ENCODE measurements at places on chromosomes 2 and 18.

GRCh38 chr2:143477714-143478443 is 348.7 kb downstream of the ARHGAP15 start:
- no peak for DNase-seq

DNA sequence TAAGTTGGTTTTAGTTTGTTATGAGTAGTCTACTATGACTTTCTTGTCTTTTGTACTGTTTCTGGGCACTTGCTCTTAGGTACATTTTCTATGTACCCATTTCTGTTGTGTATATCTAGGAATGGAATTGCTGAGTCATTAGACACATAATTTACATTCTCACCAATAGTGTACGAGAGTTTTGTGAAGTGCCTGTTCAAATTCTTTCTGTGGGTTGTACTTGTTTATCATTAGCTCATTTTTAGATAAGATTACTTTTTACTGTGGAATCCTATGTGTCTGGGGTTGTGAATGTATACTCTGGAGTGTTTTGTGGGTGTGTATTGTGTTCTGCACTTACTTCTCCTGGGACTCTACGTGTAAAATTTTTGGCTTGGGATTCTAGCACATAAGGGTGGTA is 36.6 kb upstream of the CD28 start:
- DNase-seq = no peak

- DNase-seq = no peak
These were observed 155.3 kb upstream of the PKDCC start for GRCh38 chr2:41892476-41892875.

DNA sequence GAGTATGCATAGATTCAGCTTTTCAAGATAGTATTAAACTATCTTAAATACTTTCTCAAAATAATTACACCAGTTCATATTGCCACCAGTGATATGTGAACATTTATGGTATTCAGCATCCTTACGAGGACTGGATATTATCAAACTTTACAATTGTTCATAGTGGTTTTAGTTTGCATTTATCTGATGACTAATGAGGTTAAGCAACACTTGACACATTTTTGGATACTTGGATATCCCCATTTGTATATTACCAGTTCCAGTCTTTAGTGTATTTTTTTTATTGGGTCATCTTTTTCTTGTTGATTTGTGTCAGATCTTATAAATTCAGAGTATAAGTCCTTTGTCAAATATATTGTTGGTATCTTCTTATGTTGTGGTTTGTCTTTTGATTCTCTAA is 128.4 kb downstream of the ASXL3 start:
- DNase-seq = no peak

- no peak for DNase-seq
These were observed 38.8 kb downstream of the DYSF start for GRCh38 chr2:71492112-71492511.

GRCh38 chr2:27085673-27086089 is 891 bp upstream of the KHK start:
- DNase-seq = no peak

- no peak for DNase-seq
These were observed 102.3 kb upstream of the TTN start for GRCh38 chr2:178909507-178909906.

DNA sequence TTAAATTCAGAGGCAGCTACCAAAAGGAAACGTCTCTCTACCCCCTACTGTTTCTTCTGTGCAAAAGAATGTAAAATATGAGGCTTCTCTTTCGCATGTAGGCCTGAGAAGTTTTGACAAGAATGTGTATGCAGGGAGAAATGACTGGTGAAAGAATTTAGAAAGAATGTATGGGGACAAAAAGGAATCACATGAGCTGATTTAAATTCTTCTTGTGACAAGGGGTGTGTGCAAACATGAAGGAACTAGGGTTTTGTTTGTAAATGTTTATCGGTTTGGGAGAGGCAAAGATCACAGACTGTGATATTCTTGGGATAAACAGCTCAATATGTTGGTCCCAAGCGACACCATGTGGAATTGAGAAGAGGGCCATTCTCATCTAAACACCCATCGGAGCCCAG is 345.2 kb upstream of the VRK2 start:
- DNase-seq = no peak

DNA sequence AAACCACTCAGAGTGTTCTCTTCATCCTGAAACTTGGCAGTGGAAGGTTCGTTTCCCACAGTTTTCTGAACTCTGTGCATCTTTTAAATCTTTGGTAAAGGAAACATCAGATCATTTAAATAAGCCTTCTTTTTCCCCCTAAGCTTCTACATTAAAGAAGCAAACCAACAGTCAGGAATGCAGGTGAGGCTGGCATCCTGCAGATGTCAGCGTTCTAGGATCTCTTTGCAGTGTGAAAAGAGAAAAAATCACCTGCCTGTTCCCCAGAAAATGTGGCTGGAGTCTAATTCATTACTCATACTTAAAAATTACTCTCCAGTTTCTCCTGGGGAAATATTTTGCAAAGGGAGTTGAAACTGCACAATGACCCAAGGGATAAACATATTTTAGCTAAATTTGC is 64.5 kb upstream of the ZCCHC2 start:
- no peak for DNase-seq

DNA sequence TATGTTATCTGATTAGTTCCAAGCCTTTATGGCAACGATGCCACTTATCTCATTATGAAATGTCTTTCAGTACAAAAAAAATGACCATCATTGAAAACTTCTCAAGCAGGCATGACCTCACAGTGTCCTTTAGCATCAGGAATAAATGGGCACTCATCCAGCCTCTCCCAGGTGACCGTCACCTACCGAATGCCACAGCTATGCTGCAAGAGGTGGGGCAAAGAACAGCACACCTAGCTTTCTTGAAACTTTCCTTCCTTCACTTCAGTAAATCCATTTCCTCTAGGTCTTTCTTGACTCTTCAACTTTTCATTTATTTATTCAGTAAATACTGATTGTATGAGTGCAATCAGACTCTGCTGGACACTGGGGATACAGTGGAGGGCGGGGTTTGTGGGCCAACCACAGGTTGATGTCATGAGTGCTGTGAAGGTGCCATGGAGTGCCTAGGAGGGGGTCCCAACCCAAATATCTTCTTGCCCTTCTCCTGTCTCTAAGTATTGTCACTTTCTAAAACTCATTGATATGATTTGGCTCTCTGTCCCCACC is 54.3 kb upstream of the HK2 start:
- DNase-seq = no peak

- DNase-seq = no peak
These were observed 63.0 kb downstream of the REEP1 start for GRCh38 chr2:86274265-86274917.

GRCh38 chr2:233593201-233593600 is 24.2 kb upstream of the UGT1A8 start:
- no peak for DNase-seq

- DNase-seq = no peak
These were observed 27.5 kb downstream of the ARHGAP25 start for GRCh38 chr2:68762100-68762499.

DNA sequence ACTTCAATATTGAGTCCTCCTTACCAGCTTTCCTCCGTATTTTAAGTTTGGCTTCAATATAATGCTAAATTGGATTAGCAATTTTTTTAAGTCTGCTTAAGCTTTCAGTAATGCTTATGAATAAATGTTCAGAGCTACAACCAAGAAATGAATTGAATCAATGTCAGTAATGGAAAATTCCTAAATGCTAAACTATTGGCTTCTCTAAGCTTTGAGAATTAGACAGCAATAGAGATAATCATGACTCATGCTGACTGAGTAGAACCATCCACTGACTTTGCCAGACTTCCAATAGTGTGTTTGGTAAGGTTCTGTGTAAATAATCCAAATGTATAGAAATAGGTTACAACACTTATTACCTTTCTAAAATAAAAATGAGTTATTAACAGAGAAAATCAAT is 8.9 kb upstream of the PDE1A start:
- no peak for DNase-seq
